Activated CD8-positive, alpha-beta memory T cell treated with anti-CD3 and anti-CD28 coated beads for 4 hours (primary cell): ENCODE measurements at places on chromosomes 1 and 21.

GRCh38 chr1:160953030-160953429 is 1.6 kb downstream of the ITLN2 start:
- DNase-seq: no peak

DNA sequence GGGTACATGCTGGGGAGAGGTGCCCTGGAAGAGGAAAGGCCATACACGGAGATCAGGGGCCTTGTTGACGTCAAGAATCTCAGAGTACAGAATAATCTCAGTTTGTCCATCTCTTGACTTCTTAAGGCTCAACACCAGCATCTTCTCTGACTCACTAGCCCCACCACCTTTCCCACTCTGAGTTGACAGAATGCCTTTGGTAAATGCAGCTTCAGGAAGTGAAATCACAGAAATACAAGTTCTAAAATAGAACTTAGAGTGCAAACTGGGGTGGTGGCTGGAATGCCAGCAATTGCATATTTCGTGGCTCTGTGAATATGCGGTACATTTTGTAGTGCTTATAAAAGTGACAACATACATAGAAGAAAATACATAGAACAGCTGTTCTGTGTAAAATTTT is 1.6 kb downstream of the COG2 start:
- DNase-seq: no peak

DNA sequence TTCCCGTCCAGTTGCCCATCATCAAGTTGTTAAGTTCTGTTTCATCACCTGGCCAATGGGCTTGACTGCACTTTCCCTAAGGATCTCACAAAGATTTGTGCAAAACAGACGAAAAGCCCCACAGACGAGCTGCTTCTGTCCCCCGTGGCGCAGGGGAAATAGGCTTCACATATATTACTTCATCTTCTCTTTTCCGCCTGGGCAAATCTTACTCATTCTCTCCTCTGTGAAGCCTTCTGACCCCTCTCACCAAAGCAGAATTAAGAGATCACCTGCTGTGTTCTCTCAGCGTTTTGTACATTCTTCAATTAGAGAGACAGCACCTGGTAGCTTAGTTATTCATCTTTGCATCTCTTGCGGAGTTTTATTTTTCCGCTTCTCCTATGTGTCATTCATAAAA is 129.8 kb downstream of the IGSF21 start:
- DNase-seq: no peak

DNA sequence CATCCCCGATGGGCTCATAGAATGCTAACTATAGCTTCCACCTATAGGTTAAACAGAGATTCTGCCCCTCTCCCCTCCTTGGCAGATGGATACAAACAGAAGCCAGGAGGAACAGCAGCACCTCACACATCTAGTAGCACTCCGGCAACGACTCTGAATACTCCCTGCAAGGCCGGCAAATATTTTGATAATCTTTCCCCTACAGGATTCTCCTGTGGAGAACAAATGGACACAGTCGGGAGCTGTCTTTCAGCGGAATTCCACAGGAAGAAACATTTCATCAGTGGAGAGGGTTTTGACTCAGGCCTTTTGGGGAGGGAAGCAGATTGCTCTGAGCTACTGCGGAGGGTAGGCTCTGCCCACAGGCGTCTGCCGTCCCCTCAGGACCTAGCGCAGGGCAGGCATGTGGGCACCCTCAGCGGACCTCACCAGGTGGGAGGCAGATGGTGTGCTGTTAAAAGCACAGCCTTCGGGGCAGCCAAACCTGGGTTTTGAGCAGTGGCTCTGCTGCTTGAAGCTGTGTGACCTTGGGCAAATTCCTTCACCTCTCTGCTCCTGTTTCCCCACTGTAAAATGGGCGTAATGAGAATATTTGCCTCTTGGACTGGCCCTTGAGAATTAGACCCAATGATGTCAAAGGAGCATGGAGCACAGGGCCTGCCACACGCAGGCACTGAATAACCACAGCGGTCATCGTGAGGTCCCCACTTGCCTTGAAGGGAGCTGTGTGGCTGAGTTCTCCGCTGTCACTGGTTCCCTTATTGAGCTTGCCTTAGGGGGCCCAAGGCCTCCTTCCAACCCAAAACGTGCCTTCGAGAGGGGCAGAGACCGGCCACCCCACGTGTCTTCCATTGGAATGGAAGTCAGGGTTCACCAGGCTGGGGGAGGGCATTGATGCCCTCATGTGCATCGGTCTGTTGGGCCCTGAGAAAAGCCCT is 19.2 kb upstream of the BCAR3 start:
- no peak for DNase-seq

GRCh38 chr1:54934869-54935268 is 45.6 kb upstream of the TMEM61 start:
- DNase-seq: no peak

DNA sequence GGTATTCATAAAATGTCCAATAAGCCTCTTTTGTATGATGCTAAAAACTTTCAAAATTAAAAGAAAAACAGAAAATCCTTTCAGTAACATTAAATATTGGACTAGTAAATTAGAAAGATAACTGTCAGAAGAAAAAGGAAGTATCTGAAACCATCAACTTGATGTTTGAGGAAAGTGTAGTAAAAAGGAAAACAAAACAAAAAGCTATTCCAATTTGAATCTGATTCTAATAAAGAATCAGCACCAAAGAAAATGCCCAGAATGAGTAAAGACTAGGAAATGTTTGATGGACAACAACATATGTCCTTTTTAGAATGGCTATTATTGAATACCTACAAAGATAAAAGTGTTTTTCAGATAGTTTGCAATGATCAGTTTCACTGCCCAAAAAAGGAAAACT is 79.9 kb upstream of the RBM34 start:
- no peak for DNase-seq

DNA sequence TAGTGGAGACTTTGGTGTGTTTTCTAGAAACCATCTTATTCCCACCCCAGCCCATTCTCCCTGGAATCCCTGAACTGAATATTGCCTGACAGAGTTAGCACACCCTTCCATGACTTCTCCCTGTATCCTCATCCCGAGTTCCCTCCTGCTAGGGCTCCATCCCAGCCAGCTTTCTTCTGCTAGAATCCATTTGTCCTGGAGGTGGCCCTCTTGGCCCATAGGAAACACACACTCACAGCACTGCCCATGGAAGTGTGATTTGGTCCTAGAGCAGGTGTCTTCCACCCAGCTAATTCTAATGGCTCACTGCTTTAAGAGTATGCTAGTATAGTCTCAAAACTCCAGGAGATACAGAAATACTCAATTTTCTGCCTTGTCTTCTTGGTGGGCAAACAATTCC is 4.1 kb downstream of the KRTAP15-1 start:
- no peak for DNase-seq

DNA sequence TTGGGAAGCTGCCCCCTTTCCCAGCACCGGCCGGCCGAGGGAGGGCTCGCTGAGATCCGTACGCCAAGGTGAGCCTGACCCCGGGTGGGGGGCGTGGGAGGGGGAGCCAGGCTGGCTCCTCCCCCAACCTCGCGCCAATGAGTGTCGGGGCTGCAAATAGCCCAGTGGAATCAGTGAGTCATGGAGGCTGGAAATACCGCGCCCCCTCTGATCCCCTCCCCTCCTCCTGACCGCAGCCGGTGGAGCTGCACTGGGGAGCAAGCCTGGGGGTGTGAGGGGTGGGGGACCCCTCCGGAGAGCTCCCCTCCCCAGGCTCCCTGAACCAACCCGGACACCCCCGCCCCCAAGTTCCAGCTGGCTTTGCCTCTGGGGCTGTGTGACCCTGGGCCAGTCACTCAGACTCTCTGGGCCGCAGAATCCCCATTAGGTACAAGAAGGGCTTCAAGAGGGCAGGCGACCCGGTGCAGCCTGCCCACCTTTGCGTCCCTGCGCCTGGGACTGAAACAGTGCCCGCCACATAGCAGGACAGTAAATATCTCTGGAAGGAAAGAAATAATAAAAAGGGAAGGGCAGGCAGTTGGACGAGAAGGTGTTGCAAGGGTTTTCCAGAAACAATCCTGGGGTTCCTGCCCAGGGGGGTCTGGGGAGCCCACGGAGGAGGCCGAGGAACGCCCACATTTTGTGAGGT is 4.5 kb downstream of the HSPB7 start:
- peak; percentile 60 for DNase-seq

GRCh38 chr1:19163261-19163660 is 46.8 kb downstream of the UBR4 start:
- no peak for DNase-seq

DNA sequence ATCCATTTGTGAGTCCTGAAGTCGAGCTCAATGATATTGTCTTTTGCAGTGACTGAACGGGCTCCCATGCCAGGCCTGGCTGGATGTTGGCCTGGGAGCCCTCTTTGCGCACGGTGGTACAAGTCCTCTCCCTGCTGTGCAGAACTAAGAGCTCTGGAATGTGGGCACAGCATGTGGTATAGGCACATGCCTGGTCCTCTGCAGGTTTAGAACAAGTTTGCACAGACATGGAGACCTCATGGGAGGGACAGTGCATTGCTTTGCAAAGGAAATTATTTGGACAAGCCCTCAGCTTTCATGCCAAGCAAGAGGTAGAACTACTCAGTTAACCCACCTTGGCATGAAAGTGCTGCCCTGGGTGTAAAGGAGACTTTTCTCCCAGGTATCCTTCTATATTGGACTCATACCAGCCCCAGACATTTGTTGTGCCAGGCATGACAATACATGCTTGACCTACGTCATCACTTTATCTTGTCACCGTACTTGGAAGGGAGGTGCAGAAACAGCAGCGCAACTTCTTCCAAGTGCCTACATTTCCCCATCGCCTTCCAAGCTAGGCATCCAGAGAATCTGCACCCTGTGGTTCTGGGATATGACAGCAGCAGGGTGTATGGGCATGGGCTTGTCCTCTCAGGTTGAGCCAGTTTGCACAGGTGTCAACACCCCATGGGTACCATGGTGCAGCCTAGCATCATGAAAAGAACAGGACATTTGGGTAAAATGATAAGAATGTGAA is 37.6 kb upstream of the MRPS6 start:
- DNase-seq: no peak

DNA sequence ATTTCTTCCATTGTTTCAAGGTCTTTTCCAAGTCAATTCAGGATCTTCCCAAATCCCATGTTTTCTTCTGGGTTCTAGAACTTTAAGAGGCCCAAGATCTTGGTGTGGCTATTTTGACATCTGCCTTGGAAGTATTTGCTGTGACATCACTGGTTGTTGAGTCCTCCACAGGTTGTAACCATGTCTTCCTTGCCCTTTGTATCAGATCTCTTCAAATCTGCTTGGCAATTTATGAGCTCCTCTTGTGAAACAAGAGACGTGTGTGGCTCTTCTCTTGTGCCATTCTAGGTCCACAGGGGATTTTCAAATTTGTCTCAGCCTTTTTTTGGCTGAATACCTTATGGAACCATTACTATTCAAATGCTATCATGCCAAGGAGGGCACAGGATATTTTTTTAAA is 60.3 kb upstream of the KCNK2 start:
- no peak for DNase-seq

- no peak for DNase-seq
Observed at GRCh38 chr21:43303275-43304178, 123.4 kb downstream of the SIK1 start.

DNA sequence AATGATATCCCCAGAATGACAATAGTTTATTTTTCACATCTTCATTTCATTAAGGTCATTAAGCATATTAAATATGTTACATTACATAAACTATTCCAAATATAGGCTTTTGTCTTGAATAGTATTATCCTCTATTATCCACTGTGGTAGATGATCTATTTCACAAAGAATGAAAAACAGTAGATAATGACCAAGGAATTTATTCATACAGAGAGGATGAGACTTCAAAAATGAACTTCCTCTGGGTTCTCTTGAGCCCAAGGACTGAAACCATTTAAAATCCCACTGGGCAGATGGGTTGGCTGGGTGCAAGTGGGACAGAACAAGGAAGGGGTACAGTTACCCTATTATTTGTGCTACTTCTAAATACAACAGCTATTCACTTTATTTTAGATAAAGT is 33.0 kb downstream of the PTPN14 start:
- DNase-seq: no peak

GRCh38 chr1:14625572-14625971 is 27.1 kb downstream of the KAZN start:
- no peak for DNase-seq

- no peak for DNase-seq
Observed at GRCh38 chr1:235023711-235024439, 104.8 kb downstream of the TOMM20 start.

- DNase-seq: peak; percentile 32
Observed at GRCh38 chr1:200888349-200888838, 6.3 kb upstream of the INAVA start.

GRCh38 chr1:244063498-244063897 is 12.4 kb downstream of the ZBTB18 start:
- no peak for DNase-seq

GRCh38 chr1:53627666-53628065 is 111.3 kb downstream of the GLIS1 start:
- DNase-seq: no peak

GRCh38 chr1:26009796-26010447 is 11.7 kb upstream of the EXTL1 start:
- no peak for DNase-seq

DNA sequence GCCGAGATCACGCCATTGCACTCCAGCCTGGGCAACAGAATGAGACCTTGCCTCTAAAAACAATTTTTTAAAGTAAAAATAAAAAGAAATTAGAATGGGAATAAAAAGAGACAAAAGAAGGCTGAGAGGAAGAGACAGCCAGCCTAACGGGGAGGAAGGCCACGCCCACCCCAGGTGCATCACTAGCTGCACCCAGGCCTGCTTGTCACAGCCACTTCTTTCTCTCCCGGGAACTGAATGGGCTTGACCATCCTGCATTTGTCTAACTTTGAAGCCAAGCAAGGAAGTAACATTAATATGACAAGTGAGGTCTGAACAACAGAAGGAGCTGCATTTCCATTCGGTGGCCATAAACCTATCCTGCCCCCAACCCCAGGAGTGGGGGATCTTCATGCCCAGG is 20.8 kb upstream of the EFNA1 start:
- DNase-seq: no peak

DNA sequence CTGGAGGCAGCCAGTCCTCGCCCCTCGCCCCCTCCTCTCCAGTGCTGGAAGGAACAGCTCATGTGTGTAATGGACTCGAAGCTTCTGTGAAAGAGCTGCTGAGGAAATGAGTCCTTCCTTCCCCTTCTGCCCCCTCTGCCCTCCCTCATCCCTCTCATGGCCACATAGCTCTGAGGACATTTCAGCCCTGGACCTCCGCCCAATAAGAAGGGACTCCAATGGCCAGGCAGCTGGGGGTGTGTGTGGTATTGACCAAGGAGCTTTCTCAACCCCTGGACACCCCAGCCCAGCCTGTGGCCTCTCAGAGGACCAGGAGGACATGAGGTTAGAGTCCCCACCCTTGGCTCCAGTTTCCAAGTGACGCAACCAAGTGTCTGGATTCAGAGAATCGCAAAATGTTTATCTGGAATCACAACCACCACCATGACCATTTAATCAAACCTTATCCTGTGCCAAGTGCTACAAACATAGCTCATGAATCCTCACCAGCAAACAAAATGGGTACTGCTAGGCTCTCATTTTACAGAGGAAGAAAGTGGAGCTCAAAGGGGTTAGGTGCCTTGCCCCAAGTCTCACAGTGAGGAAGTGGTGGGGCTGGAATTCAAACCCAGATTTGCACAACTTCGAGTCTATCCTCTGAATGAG is 47.8 kb upstream of the ECE1 start:
- no peak for DNase-seq

GRCh38 chr1:7884757-7885156 is 31.9 kb upstream of the UTS2 start:
- no peak for DNase-seq
